Activated CD8-positive, alpha-beta memory T cell treated with anti-CD3 and anti-CD28 coated beads for 4 hours (primary cell): ENCODE measurements at places on chromosomes 16 and 17.

GRCh38 chr17:55549140-55549539 is 37.9 kb upstream of the SMIM36 start:
- no peak for DNase-seq

GRCh38 chr17:13462673-13463124 is 139.0 kb downstream of the HS3ST3A1 start:
- DNase-seq = no peak

GRCh38 chr17:10041916-10042588 is 137.0 kb upstream of the RCVRN start:
- no peak for DNase-seq

DNA sequence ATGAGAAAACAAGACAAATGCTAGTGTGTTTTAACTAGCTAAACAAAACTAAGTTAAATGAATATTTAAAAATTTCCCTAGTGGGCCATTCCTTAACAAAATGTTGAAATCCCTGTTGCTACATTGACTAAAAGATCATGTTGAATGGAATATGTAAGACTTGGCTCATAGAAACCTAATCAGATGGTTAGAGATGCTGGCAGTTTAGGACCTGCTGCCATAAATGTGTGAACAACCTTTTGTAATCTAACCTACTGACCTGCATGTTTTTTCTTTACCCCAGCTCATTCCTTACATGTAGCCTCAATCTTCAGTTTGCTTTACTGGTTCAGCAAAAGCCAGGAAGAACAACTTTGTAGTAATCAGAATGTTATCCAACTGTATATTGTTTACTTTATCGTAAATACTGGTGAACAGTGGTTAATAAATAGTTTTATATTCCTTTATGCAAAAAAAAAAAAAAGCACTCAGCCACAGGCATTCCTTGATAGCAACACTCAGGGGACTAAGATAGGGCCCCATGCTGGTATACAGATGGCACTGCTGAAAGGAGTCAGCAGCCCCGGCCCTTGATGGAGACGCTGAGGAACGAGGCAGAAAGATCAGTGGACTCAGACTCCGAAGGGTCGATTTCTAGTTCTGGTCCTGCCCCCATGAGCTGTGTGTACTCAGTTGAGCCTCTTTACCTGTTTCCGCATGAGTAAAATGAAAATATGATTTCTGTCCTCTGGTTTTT is 78.2 kb downstream of the MARF1 start:
- DNase-seq = no peak

GRCh38 chr17:60311186-60311585 is 80.7 kb downstream of the USP32 start:
- DNase-seq = no peak

DNA sequence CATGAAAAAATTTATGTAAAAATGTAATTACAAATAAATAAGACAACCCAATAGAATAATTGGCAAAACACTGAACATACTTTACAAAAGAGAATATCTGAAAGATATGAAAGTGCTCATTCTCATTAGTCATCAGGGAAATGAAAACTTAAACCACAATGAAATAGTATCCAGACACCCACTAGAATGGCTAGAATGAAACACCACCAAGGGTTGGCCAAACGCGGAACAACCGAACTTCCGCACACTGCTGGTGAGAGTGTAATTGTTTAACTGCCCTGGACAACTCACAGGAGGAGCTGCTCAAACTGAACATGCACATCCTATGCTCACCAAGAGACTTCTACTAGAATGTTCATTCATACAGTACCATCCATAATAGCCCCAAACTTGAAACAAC is 5.8 kb upstream of the ZDHHC7 start:
- no peak for DNase-seq
